ENCODE measurements at places on chromosomes 11 and 22. TPM values are rescaled to one million over a fixed set of nuclear protein-coding genes. Genes with fewer than 3 reads are reported as not detected.

- DNase-seq: peak; percentile 41
These were observed 25.1 kb upstream of the EIF3D start for GRCh38 chr22:36554098-36554497.

- DNase-seq: no peak
These were observed 37.5 kb downstream of the CD6 start for GRCh38 chr11:61008971-61009370.

DNA sequence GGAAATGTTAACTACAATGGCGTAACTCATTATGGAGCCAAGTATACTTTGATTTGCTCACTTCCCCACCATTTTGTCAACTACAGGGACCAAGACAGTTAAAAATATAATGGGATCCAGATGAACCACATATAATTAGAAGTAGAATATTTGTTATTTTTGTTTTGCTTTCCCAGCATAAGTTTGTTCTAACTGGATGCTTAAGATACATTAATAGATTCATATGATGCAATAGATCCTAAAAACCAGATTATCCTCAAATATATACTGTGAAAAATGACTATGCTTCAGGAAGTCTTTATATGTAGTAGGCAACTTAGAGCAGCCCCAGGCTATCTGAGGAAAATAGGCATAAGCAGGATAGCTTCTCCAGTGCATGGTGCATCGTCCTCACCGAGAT lies 38.3 kb downstream of the SESN3 start:
- DNase-seq: no peak

- no peak for DNase-seq
These were observed 45.2 kb upstream of the EED start for GRCh38 chr11:86199354-86199753.

- DNase-seq: no peak
These were observed 47.6 kb upstream of the THY1 start for GRCh38 chr11:119470317-119471291.

- no peak for DNase-seq
These were observed 43.4 kb downstream of the PISD start for GRCh38 chr22:31618471-31619176.

DNA sequence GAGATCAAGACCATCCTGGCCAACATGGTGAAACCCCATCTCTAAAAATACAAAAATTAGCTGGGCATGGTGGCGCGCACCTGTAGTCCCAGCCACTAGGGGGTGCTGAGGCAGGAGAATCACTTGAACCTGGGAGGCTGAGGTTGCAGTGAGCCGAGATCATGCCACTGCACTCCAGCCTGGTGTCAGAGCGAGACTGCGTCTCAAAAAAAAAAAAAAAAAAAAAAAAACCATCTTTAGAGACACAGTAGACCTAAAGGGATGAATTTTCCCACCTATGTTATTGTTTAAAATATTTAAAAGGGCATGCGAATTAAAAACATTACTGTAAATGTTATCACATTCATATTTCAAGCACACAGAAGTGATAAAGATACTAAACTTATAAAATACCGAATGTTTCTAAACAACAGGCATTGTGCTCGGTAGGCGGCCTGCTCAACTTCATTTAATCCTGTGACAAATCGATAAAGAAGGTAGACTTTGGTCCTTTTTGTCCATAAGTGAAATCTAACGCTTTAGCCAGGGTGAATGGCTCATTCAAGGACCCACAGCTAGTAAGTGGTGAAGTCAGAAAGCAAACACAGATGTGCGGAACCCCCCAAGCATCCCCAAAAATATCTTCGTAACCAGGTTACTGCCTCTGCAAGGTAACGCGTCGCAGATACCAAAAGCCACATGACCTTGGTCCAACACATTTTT lies 16.1 kb downstream of the NCAPD3 start:
- no peak for DNase-seq

GRCh38 chr11:8021920-8022319 lies 34.8 kb downstream of the EIF3F start:
- no peak for DNase-seq

DNA sequence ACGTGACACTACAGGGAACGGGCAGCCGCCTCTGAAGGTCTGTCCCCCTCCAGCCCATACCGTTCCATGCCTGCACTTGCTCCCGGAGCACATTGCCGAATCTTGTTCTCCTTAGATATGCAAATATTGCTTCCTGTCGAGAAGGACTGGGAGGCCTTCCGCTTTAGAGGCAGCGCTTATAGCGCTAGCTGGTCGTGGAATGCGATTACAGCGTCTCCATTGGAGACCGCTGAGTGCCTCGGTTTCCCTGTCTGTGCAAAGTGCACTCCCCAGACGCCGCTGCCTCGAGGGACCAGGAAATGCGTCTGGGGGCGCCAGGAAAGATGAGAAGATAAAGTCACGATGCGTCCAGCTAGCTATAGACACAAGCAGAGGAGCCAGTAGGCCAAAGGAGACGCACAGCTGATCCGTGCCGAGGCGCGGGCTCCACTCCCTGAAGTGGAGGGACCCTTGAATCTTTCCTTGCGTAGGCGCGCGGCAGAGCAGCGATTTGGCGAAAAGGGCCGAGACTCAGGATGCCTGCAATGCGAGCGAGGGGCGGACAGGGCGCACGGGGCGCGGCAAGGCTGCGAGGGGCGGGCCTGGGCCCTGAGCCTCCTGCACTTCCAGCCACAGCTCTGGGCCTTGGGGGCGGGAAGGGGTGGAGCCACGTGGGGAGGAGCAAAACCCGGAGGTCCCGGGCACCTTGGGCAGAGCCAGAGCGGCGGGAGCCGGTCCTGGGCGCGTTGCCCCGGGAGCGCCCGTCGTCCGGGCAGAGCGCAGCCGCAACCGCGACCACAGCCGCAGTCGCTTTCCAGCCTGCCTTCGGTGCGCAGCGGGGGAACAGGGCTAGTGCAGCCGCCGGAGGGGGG lies at the start of gene RASSF10:
Gene RASSF10, plus strand, starts transcription at position 692 of the 851 bp plus-strand sequence. CDS start 261 bp downstream, outside the sequence.
- DNase-seq: peak; percentile 90

OR2AG1 gene
- not detected for total RNA-seq

CST6 gene
- total RNA-seq: not detected

BRSK2 gene
- total RNA-seq: 2.4 TPM

GP1BB gene
- total RNA-seq: 11.2 TPM

WT1 gene
- not detected for total RNA-seq

CYP2D6 gene
- total RNA-seq: not detected

All from Caki2 (cell line).